ENCODE measurements at places on chromosomes 11 and 22. TPM values are rescaled to one million over a fixed set of nuclear protein-coding genes. Genes with fewer than 3 reads are reported as not detected.

GANAB gene
- polyA plus RNA-seq: 148 TPM

TSPAN18 gene
- not detected for polyA plus RNA-seq

SLC22A8 gene
- polyA plus RNA-seq: not detected

MYBPC3 gene
- polyA plus RNA-seq: not detected

DEAF1 gene
- 13.5 TPM for polyA plus RNA-seq

DPP3 gene
- polyA plus RNA-seq: 61.8 TPM

OR51B4 gene
- polyA plus RNA-seq: not detected

SMTNL1 gene
- not detected for polyA plus RNA-seq

OR6A2 gene
- not detected for polyA plus RNA-seq

KLHL35 gene
- 0.23 TPM for polyA plus RNA-seq

UPB1 gene
- polyA plus RNA-seq: not detected

SNX19 gene
- polyA plus RNA-seq: 8.2 TPM

MS4A15 gene
- polyA plus RNA-seq: not detected

LRRN4CL gene
- polyA plus RNA-seq: 0.32 TPM
